CD4-positive, alpha-beta T cell (primary cell): ENCODE measurements at places on chromosomes 2 and 18.

- no peak for DNase-seq
Measured at GRCh38 chr2:138298120-138298814, 203.3 kb upstream of the SPOPL start.

DNA sequence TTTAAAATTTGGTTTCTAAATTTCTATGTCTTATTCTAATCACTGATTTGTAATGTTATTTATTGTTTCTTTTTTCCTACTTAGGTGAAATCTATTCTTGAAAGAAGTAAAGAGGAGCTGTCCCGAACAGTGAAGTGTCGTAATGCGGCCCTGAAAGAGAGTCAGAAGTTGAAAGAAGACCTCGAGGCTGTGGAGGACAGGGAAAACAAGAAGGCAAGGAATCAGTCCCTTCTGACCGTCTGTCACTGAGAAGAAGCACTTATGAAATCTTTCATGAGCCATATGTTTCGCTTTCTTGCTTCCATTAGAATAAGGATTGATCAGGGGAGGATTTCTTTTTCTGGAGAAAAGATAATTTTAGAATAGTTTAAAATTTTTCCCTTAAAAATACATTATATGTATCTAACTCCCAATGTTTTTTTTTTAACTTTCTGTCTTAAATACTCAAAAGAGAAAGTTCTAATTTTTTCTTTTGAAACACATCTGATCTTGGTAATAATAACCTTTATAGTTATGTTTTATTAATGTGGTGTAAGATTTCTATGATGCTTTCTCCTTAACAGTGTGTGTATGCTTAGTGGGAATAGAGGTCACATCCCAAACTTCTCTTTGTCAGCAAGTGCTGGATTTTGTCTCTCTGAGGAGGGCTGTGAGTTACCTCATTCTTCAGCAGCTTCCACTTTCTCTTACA lies 79.0 kb downstream of the CCDC150 start:
- DNase-seq: no peak

DNA sequence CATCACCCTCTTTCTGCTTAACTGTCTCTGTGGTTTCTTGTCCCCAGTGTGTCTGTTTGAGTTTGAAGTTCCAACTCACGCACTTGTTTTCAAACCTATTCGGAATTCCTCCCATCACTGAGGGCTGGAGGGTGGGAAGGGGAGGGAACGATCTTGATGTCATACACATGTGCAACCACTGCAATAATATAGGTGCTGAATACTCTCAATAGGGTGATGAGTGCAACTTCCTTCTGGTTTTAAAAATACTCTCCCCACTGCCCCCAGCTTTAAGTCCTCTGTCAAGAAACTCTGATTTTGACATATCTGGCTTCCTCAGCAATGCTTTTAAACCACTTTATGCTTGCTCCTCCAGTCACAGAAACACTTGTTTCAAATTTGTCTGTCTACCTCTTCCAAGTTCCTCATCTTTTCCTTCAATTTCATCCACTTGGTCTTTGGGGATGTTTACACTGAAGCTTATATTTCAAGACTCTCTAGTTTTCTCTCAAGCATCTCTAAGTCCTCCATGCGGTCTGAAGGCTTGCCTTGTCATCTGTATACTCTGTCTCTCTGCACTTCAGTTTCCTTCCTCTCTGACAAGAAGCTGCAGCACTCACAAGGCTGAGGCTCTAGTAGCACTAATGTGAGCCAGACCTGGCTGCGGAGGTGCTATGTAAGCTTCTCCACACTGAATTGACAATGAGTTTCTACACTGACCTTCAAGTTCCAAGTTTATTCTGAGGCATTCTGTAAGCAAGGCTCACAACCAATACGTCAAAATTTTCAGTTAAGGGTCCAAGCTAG lies 422.3 kb downstream of the ZEB2 start:
- no peak for DNase-seq

DNA sequence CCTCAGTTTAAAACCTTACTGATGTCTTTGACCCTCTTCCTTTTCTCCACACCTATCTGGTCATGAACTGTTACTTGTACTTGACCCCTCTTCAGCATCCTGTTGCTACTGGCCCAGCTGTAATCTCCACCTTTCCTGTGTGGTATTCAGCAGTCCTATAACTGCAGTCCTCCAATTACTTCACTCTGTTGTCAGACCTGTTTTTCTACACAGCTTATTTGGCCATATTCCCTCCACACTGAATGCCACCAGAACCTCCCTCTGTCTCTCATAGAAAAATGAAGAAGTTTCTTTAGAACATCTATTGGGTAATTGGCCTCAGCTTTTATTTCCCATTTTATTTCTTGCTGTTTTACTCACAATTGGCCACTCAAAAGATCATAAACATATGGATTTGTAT lies 155.4 kb downstream of the ASXL3 start:
- no peak for DNase-seq

GRCh38 chr2:241288324-241288888 lies 27.1 kb downstream of the HDLBP start:
- DNase-seq: no peak

DNA sequence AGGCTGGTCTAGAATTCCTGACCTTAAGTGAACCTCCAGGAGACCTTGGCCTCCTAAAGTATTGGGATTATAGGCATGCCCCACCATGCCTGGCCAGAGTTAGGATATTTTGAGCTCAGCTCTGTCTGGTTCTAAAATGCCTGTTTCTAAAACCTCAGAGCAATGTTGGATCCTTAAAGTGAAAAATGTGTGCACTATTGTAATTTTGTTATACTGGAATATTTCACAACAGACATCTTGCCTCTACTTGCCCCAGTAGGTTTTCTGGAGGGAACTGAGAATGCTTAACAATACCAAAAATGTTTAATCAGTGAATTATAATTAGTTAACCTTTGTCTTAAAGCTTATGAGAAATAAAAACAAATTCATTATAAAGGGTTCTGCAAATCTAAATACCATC lies 144.6 kb upstream of the CCDC195 start:
- no peak for DNase-seq
